ENCODE measurements at places on chromosomes 3 and 15. TPM values are rescaled to one million over a fixed set of nuclear protein-coding genes. Genes with fewer than 3 reads are reported as not detected.

The TUSC7 gene
- not detected for total RNA-seq

The SGO1 gene
- 0.33 TPM for total RNA-seq

GRCh38 chr15:56098195-56098863, 104.9 kb upstream of the NEDD4 start:
- H3K27me3 ChIP-seq, result no peaks in the 10 kb centered on the region
- no peak overlapping the region for H3K27ac ChIP-seq
- no peak for DNase-seq
- no peaks in the 10 kb centered on the region for H3K36me3 ChIP-seq

The CYP11A1 gene
- total RNA-seq, result 61.3 TPM

DNA sequence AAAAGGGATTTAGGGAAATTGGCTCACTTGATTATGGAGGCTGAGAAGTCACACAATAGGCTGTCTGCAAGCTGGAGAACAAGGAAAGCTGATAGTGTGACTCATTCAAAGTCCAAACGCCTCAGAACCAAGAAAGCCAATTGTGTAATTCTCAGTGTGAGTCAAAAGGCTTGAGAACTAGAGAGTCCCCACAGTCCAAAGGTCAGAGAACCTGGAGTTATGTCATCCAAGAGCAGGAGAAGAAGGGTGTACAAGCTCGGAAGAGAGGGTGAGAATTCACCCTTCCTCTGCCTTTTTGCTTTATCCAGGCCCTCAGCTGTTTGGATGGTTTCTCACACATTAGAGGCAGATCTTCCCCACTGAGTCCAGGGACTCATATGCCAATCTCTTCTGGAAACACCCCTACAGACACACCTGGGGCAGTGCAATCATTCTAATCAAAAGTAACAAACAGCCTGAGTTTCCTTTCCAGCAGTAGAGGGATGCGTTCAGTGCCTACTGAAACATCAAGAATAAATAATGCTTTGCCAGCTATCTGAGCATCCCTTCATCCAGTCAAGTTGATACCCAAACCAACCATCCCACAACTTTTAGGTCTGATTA, 271.5 kb downstream of the SATB1 start:
- no peak overlapping the region for H3K27ac ChIP-seq
- H3K27me3 ChIP-seq, result no peaks in the 10 kb centered on the region
- no peaks in the 10 kb centered on the region for H3K4me1 ChIP-seq
- no peaks in the 10 kb centered on the region for H3K36me3 ChIP-seq

DNA sequence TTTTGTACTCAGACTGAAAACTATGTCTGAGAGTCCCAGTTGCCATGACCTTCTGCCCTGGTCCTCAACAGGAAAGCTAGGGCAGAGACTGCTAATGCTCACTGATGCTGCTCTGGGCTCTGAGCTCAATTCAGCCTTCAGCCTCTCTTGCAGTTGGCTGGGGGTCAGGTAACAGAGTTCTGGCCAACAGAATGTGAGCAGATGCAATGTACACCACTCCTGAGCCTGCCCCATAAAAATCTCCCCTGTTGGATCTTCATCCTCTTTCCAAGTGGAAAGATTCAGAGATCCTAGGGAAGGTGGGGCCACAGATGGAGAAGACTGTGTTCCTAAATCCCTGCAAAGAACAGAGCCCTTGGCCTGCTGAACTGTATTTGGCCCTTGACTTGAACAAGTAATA, 87.8 kb downstream of the PDZRN3 start:
- DNase-seq, result no peak
- H3K36me3 ChIP-seq, result no peaks in the 10 kb centered on the region
- H3K27ac ChIP-seq, result no peak overlapping the region
- H3K4me3 ChIP-seq, result no peak overlapping the region

The SERINC4 gene
- 0.18 TPM for total RNA-seq

DNA sequence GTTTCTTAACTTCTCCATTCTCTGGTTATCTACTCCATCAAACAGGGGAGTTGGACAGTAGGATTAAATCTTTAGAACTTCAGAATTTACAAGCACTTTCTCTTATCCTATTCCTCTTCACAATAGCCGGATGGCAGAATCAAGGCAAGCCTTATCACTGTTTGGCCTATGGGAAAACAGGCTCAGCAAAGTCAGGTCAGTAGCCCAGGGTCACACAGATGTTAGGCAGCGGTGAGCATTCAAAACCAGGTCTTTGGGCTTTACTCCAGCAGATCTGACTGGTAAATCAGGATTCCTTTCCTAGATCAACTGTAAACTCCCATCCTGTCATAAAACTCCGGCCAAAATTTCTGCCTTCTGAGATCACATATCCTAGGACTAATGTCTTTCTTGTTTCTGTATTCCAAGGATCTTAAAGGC, 258.4 kb downstream of the OPA1 start:
- H3K27ac ChIP-seq, result no peak overlapping the region
- no peaks in the 10 kb centered on the region for H3K36me3 ChIP-seq
- H3K4me1 ChIP-seq, result no peaks in the 10 kb centered on the region
- no peak overlapping the region for H3K4me3 ChIP-seq

- H3K4me3 ChIP-seq, result no peak overlapping the region
- H3K4me1 ChIP-seq, result no peaks in the 10 kb centered on the region
- no peaks in the 10 kb centered on the region for H3K27me3 ChIP-seq
- H3K36me3 ChIP-seq, result no peaks in the 10 kb centered on the region
- DNase-seq, result no peak
- no peak overlapping the region for H3K27ac ChIP-seq
Measured at GRCh38 chr3:4813909-4814304, 165.3 kb upstream of the BHLHE40 start.

GRCh38 chr3:135261916-135262315, 466.9 kb downstream of the EPHB1 start:
- no peak for DNase-seq
- no peaks in the 10 kb centered on the region for H3K27me3 ChIP-seq
- H3K27ac ChIP-seq, result no peak overlapping the region
- no peaks in the 10 kb centered on the region for H3K36me3 ChIP-seq
- H3K4me3 ChIP-seq, result no peak overlapping the region
- H3K4me1 ChIP-seq, result no peaks in the 10 kb centered on the region

The GDPGP1 gene
- total RNA-seq, result 2.5 TPM

Data from ovary (tissue), 10 donors.